Activated T-helper 17 cell treated with anti-CD3 and anti-CD28 coated beads, Interleukin-2, amount 50 U/mL, for 72 hours (primary cell): ENCODE measurements at places on chromosomes 1 and 21.

DNA sequence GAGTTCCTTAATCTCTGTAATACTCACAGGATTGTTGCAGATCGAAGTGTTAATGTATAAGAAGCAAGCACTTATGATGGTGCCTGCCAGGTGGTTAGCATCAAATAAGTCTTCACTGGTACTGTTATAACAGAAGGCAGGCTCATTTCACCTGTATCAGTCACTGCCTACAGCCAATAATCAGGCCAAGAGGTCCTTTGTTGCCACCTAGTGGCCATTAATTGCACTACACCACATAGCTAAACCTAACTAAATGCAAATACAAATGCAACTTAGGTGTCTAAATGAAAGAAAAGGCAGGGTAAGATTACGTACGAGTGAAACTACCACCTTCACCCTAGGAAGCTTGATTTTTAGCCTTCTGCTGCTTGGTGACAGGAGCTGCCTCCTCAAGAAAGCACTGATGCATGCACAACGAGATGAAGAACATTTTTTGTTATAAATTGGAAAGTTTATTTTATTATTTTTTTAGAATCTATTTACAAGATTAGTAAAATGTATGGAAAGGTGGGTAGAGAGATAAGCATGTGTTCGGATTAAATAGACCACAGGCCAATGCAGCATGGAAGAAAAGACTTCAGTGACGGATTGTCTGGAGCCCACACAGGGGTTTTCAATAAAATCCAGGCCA lies 334.8 kb upstream of the CAMK1G start:
- peak; percentile 31 for ATAC-seq

DNA sequence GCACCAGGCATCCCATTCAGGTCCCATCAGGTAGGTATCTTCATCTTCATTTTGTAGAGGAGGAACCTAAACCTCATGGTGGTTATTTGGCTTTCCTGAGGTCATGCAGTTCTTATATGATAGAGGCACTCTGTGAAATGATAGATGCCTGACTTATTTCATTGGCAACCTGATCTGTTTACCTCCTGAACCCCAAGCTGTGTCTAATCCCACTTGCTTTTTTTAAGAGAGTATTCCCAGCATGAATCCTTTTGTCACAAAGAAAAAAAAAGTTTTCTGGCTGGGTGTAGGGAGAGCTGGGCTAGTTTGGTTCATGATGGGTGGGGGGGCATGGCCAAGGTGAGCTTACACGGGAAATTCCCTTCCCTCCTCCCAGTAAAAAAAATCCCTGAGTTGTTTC lies 154.2 kb downstream of the TENT5C start:
- ATAC-seq = no peak

- ATAC-seq = no peak
Observed at GRCh38 chr1:199490769-199491527, 536.6 kb upstream of the NR5A2 start.

DNA sequence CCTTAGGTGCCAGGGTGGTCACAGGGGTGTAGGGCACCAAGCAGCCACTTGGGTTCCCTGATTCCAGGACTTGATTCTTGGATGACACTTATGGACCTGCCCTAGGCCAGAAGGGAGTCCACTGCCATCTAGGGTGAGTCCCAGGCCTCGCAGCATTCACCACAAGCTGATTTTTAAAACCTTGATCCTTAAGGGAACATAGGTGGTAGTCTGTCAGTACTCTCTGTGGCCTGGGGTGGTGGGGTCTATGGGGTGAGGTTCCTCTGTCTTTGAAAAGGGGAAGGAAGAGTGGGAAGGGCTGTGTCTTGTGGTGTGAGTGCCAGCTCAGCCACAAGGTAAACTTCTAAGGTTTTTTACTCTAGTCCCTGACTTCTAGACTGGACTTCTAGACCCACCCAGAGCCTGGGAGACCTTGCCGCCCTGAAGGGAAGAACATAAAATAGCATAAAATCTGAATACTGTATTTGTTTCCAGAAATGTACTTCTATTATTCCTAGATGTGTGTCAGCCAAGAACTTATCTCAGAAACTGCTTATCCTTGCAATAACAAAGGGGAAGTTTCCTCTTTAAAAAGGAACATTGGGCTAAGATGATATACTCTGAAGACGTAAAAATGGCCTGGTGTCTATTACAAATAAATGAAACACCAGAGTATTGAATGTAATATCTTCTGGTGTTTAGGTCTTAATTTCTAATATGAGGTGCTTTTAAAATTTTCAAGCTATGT lies 757.3 kb downstream of the LTN1 start:
- no peak for ATAC-seq

DNA sequence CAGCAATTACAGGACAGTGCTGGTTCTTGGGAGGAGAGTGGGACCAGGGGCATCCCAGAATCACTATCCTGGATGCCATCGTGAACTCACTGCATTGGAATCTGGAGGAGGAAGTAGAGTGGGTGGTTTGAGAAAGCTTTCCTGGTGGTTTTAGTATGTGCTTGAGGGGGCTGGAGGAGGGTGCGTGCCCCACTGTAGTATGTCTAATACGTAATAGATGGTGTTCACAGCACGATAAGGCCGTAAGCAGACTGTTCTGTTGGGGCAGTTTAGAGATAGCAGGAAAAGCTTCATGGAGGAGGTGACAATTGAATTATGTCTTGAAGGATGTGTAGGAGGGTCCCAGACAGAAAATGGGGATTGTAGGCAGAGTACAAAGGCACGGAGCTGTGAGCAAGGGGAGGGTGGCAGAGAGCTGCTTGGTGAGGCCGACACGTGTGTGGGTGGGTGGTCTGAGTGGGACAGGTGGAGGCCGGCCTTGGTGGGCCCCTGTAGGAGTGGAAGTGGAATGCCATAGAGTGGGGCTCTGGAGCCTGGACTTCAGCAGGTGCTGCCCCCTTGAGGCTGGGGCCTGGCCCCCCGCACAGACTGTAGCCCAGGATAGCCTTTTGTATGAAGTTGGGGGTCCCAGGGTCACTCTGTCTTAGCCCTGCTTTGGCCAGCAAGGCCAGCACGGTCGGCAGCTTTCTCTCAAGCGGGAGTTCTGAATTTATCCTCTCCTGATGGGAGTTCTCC lies 37.0 kb downstream of the IL6R start:
- no peak for ATAC-seq

DNA sequence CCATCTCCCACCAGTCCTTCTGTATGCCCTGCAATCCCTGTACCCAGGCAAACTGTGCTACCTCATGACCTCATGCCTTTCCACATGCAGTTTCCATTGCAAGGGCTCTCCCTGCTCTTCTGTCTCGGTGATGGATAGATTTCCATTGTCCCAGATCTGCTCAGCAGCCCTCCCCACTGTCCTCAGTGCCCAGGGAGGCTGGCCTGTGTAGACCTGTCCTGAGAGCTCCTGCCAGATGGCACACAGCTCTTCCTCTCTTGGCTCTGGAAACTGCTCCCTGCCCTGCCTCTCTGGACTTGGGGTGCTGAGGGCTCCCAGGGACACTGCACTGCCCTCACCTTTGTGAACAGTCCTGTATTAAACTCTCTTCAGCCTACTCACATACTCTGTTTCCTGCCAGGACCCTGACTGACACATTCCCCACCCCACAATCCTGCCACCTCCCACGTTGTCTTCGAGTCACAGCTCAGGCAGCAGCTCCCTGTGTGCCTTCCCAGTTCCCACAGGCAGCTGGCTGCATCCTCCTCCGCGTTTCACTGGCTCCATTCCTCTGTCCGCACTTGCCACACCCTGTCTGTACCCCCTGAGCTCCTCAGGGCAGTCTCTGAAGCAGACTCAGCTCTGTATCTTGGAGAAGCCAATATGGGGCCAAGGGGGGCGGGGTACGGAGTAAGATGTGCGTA lies 57.0 kb downstream of the SPATA46 start:
- no peak for ATAC-seq

- no peak for ATAC-seq
Observed at GRCh38 chr1:61356995-61357394, 274.6 kb downstream of the NFIA start.

GRCh38 chr21:14870853-14871149 lies 194.0 kb downstream of the NRIP1 start:
- ATAC-seq = no peak

GRCh38 chr1:75135573-75136194 lies 1.5 kb downstream of the LHX8 start:
- ATAC-seq = no peak

- no peak for ATAC-seq
Observed at GRCh38 chr1:55245781-55246180, 30.6 kb upstream of the USP24 start.

GRCh38 chr1:245180496-245181157 lies 25.8 kb downstream of the KIF26B start:
- ATAC-seq = no peak

GRCh38 chr1:15948091-15948591 lies 27.8 kb downstream of the ZBTB17 start:
- ATAC-seq = peak; percentile 38

GRCh38 chr1:174789399-174789798 lies 210.3 kb upstream of the CACYBP start:
- peak; percentile 72 for ATAC-seq

DNA sequence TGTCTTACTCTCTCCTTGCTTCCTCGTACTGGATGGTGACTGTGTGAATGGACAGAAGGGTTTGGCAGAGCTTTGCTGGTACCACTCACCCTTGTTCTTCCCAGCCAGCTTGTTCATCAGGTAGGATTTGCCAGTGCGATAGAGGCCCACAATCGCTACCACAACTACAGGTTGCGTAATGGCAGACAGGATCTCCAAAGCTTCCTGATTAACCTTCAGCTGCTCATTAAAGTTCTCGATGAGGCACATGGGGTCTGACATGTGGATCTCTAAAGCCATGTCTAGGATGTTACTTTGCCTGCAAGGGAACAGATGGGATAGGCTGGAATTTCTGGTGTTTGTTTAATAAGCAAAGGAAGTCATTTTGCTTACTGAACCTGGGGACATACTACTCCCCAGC lies 3.4 kb downstream of the GBP5 start:
- ATAC-seq = no peak
